ENCODE measurements at places on chromosomes 13 and 19.

DNA sequence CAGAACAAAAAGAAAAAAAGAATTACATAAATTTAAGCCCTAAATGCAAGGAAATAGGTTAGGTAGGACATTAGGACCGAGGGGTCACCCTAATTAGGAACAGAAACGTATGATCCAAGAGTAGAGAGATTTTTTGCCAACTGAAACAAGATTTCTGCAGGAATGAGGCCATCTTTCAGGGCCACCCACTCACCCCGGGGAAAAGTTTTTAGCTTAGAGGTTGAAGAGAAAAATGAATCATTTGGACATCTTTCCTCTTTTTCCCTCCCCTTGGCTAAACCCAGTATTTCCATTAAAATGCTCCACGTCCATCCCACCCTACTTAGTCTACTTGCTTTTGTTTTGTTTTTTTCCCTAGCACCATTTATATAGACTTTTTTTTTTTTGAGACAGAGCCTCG is 10.6 kb upstream of the PNMA8A start:
- no peak for DNase-seq

GRCh38 chr19:6721773-6722172 is 1.3 kb upstream of the C3 start:
- DNase-seq = no peak

GRCh38 chr13:99442273-99442895 is 58.9 kb upstream of the TM9SF2 start:
- peak; percentile 50 for DNase-seq

- DNase-seq = no peak
Observed at GRCh38 chr13:99792079-99792921, 179.3 kb downstream of the ZIC5 start.

DNA sequence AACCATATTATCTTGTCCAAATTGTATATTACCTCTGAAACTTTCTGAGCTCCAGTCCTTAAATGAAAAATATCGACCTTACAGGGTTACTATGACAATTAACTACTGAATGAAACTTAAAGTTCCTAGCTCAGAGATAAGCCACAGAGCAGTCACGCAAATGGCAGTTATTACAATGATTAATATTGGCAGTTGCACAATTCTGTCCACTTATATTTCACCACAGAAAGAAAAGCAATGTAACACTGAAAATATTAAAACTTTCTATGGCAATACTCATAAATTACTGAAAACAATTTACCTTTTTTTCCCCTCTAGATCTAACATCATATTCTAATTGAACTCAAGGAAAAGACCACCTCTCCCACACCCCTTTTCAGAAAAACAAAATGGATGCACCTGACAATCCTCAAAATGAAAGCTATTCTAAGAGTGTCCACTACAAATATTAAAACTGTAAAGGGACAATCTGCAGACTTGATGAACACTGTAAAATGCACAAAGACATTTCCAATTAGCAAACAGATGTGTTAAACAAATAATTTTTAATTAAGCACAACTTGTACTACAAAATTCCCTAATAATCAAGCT is 14.6 kb downstream of the LNX2 start:
- DNase-seq = no peak

DNA sequence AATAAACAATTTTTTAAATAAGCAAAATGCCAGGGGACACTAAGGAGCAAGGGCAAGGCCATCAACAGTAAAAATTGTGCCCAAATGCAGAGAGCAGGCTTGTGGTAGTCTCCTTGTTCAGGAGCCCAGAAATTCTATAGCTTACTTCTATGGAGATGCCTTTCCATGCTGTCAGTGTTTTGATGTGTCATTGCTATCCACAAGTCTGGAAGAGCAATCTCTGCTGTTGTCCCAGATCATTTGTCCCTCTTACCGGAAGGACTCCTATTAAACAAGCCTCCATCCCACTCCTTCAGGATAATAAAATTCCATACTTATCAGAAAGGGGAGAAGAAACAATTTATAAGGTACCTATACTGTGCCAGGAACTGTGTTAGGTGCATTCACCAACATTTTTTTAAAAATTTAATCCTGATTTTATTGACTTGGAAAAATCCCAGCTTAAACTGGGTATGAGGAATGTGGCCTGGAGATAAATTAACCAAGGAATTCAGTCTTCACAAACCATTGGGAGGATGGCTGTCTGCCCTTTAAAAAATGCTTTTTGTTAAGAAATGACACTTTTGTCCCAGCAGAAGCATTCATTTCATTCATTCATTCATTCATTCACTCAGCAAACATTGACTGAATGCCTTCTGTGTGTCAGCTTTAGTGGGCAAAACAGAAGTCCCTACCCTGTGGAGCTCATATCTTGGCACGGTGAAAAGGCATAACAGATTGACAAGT is 26.8 kb upstream of the CYSLTR2 start:
- no peak for DNase-seq

DNA sequence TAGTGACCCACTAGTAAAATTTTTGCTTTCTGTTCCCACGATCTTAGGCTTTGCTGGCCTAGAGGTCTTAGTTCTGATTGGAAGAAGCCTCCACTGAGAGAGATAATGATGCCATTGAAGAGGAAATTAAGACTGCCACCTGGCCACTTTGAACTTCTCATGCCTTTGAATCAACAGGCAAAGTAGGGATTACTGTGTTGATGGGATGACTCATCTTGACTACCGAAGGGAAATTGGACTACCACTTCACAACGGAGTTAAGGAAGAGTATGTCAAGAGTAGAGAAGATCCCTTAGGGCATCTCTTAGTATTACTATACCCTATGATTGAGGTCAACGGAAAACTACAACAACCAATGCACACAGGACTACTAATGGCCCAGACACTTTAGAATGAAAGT is 12.7 kb upstream of the FREM2 start:
- no peak for DNase-seq

GRCh38 chr19:11252665-11253355 is 9.5 kb downstream of the DOCK6 start:
- DNase-seq = no peak

DNA sequence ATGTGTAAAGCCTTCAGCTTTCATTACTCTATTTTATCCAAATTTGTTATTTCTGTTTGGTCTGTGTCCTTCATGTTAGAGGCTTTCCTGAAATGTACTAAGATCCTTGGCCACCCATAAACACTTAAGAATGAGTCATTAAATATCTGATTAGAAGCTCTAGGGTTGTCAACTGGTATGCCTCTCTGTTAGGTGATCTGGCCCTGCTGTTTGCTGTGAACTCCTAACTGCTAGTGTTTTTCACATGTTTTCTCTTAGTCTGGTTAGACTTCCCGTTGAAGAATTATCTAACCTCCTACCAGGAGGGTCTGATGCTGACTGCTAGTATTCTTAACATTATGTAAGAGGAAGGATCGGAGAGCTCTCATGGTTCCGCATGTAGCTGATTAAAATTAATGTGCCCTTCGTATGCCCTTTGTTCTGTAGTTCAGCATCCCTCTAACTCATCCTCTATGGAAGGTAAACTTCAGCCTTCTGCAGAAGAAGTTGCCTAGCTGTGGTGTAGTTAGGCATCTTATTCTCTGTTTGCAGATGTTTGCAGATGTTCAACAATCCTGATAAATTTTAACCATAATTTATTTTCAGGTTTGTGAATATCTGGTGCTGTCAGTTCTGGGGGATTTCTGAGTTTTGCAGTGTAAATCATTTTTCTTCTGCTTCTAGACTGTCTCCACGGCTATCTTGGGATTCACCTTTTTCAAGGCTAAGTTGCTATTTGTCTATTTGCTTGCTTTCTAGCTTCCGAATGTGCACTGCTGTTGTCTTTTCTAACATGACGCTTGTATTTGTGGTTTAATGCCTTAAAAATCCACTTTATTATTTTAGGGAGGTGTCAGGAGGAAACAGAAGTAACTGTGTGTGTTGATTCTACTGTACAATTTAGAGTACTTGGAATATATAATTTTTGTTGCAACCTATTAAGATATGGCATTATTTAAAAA is 207.2 kb upstream of the SPRY2 start:
- no peak for DNase-seq

Measured in CD4-positive, alpha-beta T cell treated with Interleukin-15 for 1 hour (primary cell).